Activated T-cell treated with anti-CD3 and anti-CD28 coated beads for 24 hours (primary cell): ENCODE measurements at places on chromosomes 7 and 10.

DNA sequence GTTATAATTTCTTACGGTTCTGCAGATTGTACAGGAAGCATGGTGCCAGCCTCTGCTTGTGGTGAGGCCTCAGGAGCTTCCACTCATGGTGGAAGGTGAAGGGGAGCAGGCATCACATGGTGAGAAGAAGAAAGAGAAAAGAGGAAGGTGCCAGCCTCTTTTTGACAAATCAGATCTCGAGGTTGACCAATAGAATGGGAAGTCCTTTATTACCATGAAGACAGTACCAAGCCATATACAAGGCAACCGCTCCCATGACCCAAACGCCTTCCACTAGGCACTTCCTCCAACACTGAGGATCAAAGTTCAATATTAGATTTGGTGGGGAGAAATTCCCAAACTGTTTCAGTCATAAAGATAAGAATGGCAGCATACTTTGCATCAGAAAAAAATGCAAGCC, 502.8 kb downstream of the GLRX3 start:
- DNase-seq, result no peak

DNA sequence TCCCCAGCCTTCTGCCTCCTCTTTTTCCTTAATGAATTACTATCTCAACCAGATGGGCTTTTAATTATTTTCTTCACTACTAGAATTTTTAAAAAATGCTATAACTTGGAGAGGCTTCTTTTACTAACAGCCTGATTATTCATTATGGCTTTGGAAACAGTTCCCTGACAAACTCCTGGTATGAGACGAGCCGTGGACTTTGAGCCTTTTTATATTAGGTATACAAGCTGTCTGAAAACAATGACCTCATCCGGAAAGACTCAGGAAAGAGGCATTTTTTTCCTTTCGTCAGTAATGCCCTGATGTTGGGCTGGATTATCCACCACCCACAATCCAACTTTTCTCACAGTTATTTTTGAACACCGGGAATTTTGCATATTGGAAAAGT, 26.7 kb upstream of the ABLIM1 start:
- DNase-seq, result no peak

DNA sequence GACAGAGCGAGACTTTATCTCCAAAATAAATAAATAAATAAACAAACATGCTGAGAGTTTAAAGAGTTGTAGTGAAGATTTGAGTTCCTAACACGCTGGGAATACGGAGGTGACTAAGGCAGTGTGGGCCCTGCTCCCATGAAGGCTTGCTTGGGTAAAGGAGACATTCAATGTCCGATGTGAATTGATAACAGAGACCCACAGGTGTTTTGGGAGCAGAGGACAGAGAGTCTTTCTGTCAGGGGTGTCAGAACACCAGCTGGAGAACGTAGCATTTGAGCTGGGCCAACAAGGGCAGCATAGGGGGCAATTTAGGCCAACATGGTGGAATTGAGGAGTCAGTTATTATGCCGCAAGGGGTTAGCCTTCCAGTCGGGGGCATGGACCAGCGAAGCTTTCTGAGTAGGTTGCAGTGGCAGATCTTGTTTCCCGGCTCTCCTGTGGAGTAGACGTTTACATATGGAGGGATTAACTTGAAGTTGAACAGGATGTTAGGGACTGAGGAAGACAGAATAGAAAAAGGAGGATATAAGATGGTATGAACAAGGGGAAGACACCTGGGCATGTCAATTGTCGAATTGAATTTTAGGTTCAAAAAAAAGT, 5.6 kb downstream of the PROSER2 start:
- no peak for DNase-seq

- DNase-seq, result no peak
Measured at GRCh38 chr7:127417346-127417745, 24.8 kb upstream of the ZNF800 start.

GRCh38 chr10:72541337-72541736, 84.5 kb downstream of the MICU1 start:
- DNase-seq, result no peak
